Suppressor macrophage (primary cell): ENCODE measurements at places on chromosomes 6 and 20.
A peak's percentile ranks its signal among the peaks of the same experiment; 100 is the strongest.

DNA sequence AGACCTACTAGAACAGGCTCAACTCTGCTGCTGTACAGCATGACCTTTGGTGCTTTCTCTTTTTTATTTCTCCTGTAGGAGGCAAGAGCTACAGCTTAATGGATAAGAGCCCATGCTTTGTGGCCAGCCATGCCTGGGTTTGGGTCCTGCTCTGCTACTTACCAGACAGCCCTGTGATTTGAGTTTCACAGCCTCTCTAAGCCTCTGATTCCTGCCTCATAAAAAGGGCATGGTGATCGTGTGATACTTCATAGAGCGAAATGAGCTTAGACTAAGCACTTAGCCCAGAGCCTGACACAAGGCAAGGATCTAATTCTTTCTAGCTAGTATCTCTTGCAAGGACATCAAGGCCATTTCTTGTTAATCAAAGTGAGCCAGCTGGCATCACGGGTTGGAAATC lies 19.3 kb upstream of the PDE7B start:
- DNase-seq: no peak

DNA sequence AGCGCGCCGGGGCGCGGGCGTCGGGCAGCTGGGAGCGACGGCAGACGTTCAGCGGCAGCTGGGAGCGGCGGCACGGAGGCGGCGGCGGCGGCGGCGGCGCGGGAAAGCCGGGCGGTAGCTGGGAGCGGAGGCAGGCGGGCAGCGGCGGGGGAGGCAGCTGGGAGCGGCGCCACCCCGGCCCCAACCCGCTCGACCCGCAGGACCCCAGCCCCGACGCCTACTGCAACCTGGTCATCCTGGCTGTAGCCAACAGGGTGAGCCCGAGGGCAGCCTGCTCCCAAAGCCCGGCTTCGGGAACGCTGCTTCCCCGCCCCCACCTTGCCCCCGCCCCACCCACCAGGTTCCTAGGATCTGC lies 8.9 kb downstream of the CCM2L start:
- no peak for DNase-seq

DNA sequence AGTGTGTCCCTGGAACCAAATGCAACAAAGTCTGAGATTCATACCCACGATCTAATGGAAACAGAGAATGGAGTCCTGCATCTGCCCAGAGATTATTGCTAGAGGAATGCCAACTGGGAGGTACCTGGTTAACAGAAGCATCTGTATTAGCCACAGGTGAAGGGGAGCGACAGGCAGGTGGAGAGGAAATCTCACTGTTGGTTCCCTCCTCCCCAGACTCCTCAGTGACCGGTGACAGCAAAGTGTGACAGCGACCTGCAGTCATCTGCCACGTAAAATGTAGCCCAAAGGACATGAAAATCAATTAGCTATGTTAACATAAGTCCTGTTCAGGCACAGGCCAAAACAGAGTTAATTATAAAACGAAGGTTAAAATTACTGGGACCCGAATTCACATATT lies 336.6 kb downstream of the SYNE1 start:
- no peak for DNase-seq

- DNase-seq: no peak
These were observed 497.5 kb downstream of the MAFB start for GRCh38 chr20:40191573-40191972.

DNA sequence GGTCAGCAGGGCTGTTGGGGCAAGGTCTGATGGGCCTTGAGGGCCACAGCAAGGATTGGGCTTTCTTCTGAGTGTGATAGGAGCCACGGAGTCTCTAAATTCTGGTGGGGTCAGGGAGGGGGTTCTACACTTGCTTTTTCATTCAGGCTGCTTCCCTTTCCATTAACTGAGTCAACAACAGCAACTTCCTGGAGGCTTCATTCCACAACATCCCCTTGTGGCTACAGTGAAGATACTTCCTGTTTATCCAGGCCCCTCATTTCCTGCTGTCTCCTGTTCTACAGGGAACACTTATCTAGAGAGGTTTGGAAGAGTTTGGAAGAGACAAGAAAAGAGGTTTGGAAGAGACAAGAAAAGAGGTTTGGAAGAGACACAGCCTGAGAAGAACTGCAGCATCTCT lies 144.8 kb upstream of the ENPP5 start:
- no peak for DNase-seq

GRCh38 chr6:109720311-109720710 lies 29.2 kb downstream of the FIG4 start:
- no peak for DNase-seq

DNA sequence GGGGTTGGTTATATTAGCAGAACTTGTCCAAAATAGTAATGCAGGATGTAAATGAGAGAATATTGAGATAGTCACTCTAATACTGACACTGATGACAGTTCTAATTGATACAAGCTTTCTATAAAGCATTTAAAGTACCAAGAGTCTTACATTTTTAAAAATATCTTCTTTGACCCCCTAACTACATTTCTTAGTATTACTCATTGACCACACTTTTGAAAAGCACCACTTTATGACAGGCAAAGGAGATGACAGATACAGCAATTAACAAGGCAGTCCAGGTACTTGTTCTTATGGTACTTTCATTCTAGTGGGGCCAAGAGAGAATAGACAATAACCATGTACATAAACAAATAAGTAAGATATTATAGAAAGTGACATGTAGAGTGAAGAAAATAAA lies 139.4 kb upstream of the EYA4 start:
- no peak for DNase-seq

DNA sequence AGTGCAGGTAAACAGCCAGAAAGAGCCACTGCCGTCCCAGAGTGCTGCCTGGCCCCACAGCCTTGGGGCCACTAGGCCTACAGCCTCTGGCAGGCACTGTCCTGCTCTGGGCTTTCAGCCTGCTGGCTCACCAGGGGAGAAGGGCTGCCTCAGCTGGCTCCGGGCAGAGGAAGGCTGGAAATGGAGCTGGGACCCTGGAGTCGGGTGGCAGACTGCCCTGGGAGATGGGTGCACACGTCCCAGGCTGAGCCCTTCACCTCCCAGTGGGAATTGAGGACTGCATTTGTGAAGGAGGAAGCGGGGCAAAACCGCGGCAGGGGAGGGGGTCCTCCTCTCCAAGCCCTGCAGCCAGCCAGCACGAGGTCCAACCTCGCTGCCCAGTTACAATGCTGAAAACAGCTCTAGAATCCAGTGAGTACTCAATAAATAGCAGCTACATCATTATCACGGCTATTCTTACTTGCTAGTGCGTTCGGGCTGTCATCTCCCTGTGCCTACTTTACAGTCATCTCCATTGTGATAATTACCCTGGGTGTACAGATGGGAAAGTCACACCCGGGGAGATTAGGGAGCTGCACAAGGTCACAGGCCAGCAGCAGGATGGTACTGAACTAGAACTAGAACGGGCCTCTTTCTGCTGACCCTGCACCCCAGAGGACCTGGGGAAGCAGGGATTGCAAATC lies 13.1 kb downstream of the ACSS1 start:
- DNase-seq: no peak

GRCh38 chr6:9646342-9647070 lies 768.4 kb downstream of the TFAP2A start:
- peak; percentile 63 for DNase-seq

DNA sequence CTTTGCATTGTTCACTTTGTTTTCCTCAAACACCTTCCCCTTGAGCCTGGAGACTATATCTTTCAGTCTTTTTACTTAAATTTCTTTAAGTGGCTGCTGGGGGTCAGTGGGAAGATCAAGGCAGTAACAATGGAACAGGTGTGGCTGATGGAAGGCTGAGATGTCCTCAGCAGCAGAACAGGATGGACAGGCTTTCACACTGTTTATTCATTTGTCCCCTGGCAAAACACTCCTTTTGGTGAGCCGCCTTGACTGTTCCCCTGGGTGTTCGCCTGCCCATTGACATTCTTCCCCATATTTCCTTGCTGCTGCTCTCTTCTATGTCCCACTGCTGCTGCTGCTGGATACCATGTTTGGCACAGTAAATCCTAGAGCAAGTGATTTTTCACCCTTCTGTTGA lies 38.1 kb downstream of the RNF144B start:
- DNase-seq: no peak

- DNase-seq: peak; percentile 96
These were observed 323.8 kb upstream of the JARID2 start for GRCh38 chr6:14921878-14922671.

DNA sequence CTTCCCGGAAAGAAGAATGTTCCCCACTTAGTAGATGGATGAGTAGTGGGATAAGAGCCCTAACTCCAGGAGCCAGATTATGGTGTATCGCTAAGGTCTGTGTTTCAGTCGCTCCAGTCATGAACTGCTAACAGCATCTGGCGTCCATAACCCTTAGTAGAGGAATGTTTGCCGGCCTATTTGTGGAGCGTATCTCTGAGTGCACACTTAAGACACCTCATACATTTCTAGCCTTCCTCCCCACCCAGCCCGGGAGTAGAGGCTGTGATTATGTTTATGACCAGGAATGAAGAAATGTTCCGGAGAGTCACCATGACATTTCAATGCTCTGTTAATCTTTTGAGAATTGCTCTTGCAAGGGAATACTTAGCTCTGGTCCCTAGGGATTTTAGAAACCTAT lies 251.1 kb upstream of the SOX4 start:
- no peak for DNase-seq

DNA sequence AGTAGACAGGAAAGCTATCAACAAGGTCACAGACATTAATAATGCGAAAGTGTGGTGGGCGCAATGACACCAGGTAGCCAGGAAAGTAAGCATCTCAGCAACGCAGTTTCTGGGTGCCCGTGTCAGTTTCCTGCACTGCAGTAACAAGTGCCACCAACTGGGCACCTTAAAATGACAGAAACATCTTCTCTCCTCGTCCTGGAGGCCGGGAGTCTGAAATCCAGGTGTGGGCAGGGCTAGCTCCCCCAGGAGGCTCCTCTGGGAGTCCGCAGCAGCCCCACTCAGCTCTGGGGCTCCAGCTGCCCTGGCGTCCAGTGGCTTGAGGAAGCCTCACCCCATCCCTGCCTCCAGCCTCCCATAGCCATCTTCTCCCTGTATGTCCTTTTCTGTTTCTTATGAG lies 387.2 kb downstream of the TAF4 start:
- DNase-seq: no peak

GRCh38 chr6:49151957-49152356 lies 311.1 kb downstream of the MMUT start:
- DNase-seq: no peak
